Kidney epithelial cell (primary cell): ENCODE measurements at places on chromosomes 7 and 10. TPM values are rescaled to one million over a fixed set of nuclear protein-coding genes. Genes with fewer than 3 reads are reported as not detected.

- DNase-seq = no peak
Measured at GRCh38 chr7:21939858-21940372, 5.8 kb downstream of the CDCA7L start.

DNA sequence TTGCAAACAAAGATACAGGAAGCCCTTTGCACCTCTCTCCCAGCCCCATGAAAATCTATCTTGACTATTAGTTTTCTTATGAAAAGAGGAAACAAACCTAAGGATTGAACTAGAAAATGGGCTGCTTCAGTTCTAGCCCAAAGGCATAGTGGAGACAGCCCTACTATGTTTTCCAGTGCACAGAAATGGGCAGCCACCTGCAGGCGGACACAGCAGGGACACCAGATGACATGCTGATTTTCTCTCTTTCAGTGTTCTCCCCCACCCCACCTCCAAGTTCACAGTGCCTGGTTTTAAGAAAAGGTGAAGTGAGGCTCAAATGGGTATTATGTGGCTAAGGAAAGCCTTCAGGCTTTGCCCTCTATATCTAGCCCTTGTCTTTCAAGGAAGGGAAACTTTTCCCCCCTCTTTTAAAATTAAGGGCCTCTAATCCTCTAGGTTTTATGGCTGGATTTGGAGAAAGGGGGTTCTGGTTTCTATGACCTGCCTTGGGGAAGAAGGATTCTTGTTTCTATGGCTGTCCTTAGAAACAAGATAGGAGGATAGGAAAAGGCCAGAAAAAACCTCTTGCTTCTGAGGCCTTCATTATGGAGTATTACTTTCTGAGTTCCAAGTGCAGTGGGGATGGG, 23.5 kb upstream of the DDX50 start:
- no peak for DNase-seq

Gene PLXNA4
- 0.14 and 5.9 TPM in 2 replicates for total RNA-seq

Gene CBLL1
- total RNA-seq = 26.7 and 42.3 TPM in 2 replicates

Gene SEC24C
- 61.0 and 70.9 TPM in 2 replicates for total RNA-seq

Gene GPC2
- 13.6 and 14.7 TPM in 2 replicates for total RNA-seq

DNA sequence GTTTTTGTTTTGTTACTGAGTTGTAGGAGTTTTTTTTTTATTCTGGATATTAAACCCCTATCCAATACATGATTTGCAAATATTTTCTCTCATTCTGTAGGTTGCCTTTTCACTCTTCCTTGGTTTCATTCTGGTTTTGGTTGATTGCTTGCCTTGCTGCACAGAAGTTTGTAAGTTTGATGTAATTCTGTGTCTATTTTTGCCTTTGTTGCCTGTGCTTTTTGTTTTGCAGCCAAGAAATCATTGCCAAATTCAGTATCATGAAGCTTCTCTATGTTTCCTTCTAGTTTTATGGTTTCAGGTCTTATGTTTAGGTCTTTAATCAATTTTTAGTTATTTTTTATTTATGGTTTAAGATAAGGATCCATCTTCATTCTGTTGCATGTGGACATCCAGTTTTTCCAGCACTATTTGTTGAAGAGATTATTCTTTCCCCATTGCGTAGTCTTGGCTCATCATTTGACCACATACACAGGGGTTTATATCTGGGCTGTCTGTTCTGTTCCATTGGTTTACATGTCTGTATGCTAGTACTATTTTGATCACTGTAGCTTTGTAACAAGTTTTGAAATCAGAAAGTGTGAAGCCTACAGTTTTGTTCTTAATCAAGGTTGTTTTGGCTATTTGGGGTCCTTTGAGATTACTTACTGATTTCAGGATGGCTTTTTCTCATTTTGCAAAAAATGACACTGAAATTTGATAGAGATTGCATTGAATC, 26.4 kb downstream of the BMPR1A start:
- DNase-seq = no peak

DNA sequence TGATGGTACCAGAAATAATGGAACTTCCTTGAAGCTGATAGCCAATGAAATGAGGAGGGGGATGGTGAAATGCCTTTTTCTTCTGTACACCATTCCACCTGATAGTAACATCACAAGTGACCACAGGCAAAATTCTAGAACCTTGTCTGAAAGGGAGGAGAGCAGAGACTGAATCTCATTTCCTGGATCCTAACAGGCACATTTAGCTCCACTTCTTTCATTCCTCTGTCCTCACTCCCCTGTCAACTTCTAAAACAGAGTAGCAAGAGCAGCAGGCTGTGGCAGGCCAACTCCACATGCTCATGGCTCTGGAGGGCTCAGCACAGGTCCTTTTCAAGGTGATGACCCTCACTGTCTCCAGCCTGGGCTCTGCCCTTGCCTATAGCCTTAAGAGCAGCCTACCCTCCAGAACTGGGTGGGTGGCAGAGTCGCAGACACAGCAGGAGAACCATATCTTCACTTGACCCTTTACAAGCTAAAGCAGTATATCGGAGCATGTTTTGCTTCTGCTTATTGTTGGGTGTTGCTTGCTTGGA, at the start of gene LRRC18:
LRRC18 (minus strand) TSS at position 51 of the 536 bp plus-strand sequence. CDS start 25,685 bp downstream, outside the sequence.
- no peak for DNase-seq

DNA sequence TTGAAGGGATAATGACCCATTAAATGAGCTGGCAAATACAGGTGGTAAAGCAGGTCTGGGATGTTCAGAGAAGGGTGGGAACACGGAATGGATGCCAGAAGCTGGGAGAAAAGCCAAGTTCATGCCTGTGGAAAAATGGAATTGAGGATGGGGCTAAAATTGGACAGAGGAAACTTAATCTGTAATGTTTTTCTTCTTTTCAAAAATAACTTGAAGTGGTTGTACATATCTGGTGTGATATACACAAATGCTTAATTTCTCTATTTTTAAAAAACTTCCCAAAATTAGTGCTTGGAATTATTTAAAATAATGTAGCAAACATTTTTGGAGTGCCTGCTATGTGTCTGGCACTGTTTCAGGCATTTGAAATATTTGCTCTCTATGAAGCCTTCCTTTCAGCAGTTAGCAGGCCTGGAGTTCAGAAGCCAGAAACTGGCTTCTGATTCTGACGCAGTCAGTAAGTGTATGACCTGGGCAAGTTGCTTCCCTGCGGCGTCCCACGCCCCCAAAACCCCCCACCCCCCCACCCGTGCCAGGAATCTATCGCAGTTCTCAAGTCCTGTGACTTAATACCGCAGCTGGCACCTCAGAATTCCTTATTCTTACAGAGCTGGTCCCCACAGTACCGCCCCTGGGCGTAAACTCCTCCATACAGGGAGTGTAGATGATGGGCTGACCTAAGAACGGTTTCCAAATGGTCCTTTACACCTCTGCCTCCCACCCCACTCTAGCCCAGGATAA, 828 bp upstream of the MALSU1 start:
- peak; percentile 9 for DNase-seq

- DNase-seq = no peak
Measured at GRCh38 chr10:47255033-47255813, 44.8 kb upstream of the GDF10 start.

DNA sequence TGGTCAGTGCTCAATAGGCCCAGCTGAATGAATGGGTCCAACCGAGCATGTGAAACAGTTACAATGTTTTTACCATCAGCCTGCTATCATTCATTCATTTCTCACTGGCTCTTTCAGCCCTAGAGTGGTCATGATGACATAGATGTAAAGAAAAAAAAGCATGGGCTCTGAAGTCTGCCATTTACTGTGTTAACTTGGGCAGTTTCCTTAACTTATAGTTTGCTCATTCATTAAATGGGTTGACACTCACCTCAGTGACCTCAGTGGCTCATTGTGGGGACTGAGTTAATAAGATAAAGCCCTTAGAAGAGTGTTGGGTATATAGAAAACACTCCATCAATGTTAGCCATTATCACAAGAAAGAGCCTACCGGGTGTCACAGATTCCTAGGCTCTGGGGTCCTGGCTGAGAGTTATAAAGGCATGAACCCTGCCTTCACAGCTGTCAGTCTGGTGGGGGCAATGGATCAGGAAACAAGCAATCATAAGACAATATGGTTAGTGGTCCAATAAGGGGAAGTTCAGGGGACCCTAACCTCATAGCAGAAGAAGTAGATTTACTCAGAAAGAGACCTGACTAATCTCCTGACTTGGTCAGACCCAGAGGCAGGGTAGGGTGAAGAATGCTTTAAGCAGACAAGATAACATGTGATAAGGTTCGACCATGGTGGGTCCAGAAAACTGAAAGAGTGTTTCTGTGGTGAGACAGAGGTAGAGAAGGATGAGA, 29.7 kb upstream of the GPAM start:
- DNase-seq = no peak
